ENCODE measurements at places on chromosomes 11 and 22.

GRCh38 chr22:46721501-46722085 lies 16.5 kb downstream of the CERK start:
- no peak for DNase-seq

DNA sequence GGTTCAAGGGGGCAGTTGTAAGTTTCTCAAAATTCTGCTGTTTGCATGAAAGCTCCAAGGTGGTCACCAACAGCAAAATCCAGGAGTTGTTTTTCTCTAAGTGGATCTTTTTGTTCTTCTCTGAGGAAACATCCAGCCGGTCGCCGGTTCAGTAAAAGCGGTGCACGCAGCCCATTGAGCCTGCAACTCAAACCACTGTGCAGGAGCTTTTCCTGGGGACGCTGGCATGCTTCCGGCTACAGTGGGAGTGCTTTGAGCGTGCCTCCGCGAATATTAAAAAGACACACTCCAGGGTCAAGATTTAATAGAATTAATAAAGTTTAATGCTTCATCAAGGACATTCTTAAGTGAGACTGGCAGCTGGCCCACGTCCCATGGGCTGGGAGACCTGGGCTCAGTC lies 25.4 kb downstream of the IGF2 start:
- no peak for DNase-seq

GRCh38 chr22:22154040-22154439 lies 90.5 kb upstream of the VPREB1 start:
- DNase-seq: no peak

GRCh38 chr11:102240502-102240901 lies 76.8 kb upstream of the BIRC3 start:
- no peak for DNase-seq

DNA sequence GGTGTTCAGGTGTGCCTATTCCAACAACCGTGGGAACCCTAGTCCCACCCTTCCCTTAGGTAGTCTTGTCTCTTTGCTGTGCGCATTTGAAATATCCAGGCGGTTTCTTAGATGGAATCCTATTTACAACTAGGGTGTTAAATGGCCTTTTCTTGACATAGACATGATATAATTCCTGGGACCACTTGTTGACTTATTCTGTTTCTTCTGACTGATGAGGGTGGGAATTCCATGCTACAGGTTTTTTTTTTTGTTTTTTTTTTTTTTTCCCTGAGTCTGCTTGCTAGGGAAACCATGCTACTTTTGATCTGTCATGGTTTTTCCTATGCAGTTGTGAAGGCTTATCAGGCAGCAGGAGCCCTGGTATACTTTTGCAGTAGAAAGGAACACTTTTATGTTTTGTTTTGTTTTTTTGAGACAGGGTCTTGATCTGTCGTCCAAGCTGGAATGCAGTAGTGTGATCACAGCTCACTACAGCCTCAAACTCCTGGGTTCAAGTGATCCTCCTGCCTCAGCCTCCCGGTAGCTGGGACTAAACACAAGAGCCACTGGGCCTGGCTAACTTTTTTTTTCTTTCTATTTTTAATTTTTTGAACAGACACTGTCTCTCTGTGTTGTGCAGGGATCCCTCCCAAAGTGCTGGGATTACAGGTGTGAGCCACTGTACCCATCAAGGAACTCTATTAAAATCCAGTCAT lies 1.5 kb downstream of the STIM1 start:
- no peak for DNase-seq

DNA sequence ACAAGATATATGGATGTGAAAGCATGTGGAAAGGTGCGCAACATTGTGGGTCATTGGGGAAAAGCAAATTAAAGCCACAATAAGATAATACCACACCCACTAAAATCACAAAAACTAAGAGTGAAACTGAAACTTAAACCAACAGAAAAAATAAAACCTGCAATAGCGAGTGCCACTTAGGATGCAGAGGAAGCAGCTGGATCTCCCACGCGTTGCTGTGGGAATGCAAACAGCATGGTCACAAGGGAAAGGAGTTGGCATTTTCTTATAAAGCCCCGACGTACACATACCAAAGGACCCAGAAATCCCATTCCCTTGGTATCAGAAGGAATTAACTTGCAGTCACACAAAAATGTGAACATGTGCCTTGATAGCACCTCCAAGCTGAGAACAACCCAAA lies 712.0 kb downstream of the TBC1D22A start:
- DNase-seq: no peak

GRCh38 chr22:36116127-36116526 lies 44.4 kb downstream of the APOL3 start:
- no peak for DNase-seq

- DNase-seq: no peak
These were observed 509 bp upstream of the PRRG4 start for GRCh38 chr11:32829157-32829679.

- DNase-seq: no peak
These were observed 126.4 kb downstream of the EHF start for GRCh38 chr11:34747251-34747650.
